ENCODE measurements at places on chromosomes 2 and 18.

DNA sequence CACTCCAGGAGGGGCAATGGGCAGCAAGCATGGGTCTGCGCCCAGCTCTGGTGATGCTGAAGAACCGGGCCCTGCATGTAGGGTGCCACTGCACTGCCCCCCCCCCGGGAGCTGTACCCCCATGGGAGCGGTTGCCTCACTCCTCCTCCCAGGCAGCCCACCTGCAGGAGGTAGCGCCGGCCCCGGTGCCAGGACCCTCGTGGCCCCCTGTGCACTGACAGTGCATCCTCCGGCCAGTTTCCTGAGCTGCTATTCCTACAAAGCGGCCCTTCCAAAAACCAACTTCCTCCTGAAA, 109.4 kb downstream of the ZNF516 start:
- H3K36me3 ChIP-seq, result no peaks in the 10 kb centered on the region
- H3K4me3 ChIP-seq, result no peak overlapping the region
- no peaks in the 10 kb centered on the region for H3K27me3 ChIP-seq
- DNase-seq, result no peak
- H3K4me1 ChIP-seq, result peaks cover 27% of the 10 kb centered on the region

GRCh38 chr2:107305966-107306365, 420.0 kb upstream of the ST6GAL2 start:
- H3K27ac ChIP-seq, result no peak overlapping the region
- DNase-seq, result no peak
- no peaks in the 10 kb centered on the region for H3K4me1 ChIP-seq
- H3K36me3 ChIP-seq, result no peaks in the 10 kb centered on the region

DNA sequence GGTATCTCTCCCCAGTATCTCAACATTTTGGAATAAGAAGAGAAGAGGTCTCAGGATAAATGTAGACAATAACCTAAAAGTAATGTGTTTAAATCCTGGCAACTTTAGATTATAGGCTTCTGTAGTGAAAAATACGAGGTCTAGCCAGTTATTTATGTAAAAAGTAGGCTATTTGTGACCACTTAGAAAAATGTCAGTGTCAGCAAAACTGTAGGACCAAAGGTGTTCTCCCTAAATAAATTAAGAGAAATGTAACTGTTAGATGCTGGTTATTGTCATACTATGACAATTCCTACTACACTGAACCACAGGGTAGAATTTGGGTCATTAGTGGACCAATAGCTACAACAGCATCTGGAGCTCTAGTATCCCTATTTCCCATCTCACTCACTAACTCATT, 2.0 kb downstream of the SUPT7L start:
- H3K27ac ChIP-seq, result no peak overlapping the region
- H3K36me3 ChIP-seq, result no peaks in the 10 kb centered on the region
- H3K4me1 ChIP-seq, result peaks cover 10% of the 10 kb centered on the region

DNA sequence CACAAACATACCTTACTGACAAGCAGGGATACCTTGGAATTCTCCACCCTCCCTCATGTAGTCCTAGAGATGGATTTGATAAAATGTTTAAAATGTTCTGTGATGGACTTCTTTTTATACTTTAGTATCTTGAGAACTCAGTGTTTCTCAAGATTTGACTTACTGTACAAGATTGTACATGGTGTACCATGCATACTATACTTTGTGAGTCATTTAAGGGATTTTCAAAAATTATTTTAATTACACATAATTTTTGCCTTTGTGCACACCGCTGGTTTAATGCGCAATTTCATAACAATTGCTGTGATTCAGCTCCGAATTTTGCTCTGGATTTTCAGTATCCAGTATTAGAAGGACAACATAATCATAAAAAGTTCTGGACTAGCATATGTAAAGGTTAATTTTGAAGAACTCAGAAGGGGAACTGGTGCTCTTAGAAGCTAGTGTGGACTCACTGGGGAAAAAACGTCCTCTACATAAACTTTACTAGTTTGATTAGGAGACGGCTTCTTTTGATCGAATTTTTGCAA, 78.6 kb upstream of the ACSL3 start:
- no peaks in the 10 kb centered on the region for H3K27me3 ChIP-seq
- peaks cover 5% of the 10 kb centered on the region for H3K4me1 ChIP-seq
- DNase-seq, result no peak
- no peak overlapping the region for H3K27ac ChIP-seq
- H3K36me3 ChIP-seq, result no peaks in the 10 kb centered on the region

Data from ovary (tissue), 10 donors.